IPS DF 6.9 (cell line): ENCODE measurements at places on chromosomes 16 and 17.

GRCh38 chr17:32152130-32152529 lies 9.8 kb downstream of the RHOT1 start:
- H3K4me1 ChIP-seq, result peaks cover 2% of the 10 kb centered on the region; the same call in 1 of the 2 replicates
- no peak overlapping the region for H3K4me3 ChIP-seq
- H3K27ac ChIP-seq, result no peak overlapping the region
- H3K36me3 ChIP-seq, result no peaks in the 10 kb centered on the region

- no peaks in the 10 kb centered on the region for H3K36me3 ChIP-seq
- no peaks in the 10 kb centered on the region for H3K4me1 ChIP-seq
- H3K27ac ChIP-seq, result no peak overlapping the region
- no peak for DNase-seq
- H3K27me3 ChIP-seq, result no peaks in the 10 kb centered on the region
Observed at GRCh38 chr17:79332011-79332554, 257.5 kb downstream of the ENGASE start.

DNA sequence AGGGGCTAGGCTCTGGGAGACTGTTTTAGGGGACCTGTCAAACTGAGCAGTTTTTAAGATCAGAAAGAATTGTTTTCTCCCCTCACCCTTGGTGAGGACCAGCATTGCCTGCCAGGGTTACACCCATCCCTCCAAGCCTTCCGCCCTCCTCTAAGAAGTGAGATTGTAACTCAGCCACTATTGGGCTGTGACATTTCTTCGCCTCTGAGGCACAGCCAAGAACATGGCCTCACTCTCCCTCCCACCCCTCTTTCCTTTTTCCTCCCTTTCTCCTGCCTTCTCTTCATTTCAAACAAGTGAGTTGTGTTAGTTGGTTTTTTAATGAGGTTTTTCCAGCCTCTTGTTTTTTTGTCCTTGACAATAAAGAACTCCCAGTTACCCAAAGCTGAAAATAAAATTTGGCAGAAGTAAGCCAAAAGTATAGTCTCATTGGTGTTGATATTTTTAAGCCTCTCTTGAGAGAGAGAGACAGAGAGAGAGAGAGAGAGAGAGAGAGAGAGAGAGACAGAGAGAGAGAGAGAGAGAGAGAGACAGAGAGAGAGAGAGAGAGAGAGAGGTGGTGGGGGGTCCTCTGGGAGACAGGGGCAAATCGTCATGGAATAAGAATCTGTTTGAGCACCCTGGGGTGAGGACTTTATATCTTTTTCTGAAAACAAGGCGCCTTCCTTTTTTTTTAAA lies 77.2 kb upstream of the TBX2 start:
- H3K36me3 ChIP-seq, result no peaks in the 10 kb centered on the region
- no peaks in the 10 kb centered on the region for H3K27me3 ChIP-seq
- no peak for DNase-seq
- 0 out of 2 replicates have a peak, but pooled peaks cover 2% of the 10 kb centered on the region for H3K4me1 ChIP-seq
- no peak overlapping the region for H3K4me3 ChIP-seq

DNA sequence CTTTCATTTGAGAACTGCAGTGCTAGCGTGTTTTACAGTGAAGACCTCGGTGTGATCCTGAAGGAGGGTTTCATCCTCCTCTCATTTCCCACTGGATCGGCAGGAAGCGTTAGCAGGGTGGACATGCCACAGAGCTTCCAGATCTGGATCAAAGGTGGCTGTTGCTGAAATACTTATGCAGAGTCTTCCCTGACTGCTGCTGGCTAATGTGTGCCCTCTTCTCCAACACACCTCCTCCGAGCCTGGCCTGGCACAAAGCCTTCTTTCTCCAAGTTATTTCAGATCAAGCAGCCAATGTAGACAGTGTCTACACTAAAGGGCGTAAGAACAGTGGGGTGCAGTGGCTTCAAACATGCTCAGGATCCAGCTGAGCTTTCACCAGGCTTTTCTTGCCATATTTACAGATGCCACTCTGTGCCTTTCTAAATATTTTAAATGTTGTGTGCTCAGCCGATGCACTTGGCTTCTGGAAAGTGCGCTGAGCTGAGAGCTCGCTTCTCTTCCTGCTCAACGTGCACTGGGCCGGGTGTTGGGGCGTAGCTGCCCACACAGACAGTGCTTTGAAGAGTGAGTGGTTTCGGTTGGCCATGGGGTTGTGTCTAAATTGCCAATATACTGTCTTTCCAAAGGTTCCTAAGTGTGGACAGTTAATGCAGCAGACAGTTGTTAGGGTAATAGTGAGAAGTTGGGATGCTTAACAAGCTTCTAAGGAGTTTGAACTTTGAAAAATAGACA lies 2.1 kb downstream of the ZNF750 start:
- H3K27ac ChIP-seq, result no peak overlapping the region
- peaks cover 6% of the 10 kb centered on the region for H3K4me1 ChIP-seq
- no peak for DNase-seq

GRCh38 chr17:40268141-40268712 lies 19.5 kb upstream of the CDC6 start:
- no peak for DNase-seq
- no peak overlapping the region for H3K4me3 ChIP-seq
- peaks cover 3% of the 10 kb centered on the region; the same call in 1 of the 2 replicates for H3K36me3 ChIP-seq
- H3K4me1 ChIP-seq, result no peaks in the 10 kb centered on the region
- no peak overlapping the region for H3K27ac ChIP-seq
- H3K27me3 ChIP-seq, result no peaks in the 10 kb centered on the region

DNA sequence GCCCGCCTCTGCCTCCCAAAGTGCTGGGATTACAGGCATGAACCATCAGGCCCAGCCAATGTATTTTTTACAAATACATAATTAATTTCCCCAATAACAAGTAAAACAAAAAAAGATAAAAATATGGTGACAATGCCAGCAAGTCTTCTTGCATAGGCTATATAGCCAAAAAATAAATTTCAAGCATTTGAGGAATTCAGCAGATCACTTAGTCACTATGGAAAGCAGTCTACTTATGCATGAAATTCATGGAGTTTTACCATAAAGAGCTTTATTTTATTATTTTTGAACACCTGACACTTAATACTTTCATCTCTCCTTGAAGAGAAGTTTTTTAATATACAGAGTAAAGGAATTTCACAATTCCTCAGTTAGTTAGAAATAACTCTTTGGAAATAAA lies 56.4 kb downstream of the BRIP1 start:
- H3K4me1 ChIP-seq, result no peaks in the 10 kb centered on the region
- H3K27me3 ChIP-seq, result no peaks in the 10 kb centered on the region
- no peak overlapping the region for H3K4me3 ChIP-seq
- H3K36me3 ChIP-seq, result no peaks in the 10 kb centered on the region
- H3K27ac ChIP-seq, result no peak overlapping the region
- no peak for DNase-seq

DNA sequence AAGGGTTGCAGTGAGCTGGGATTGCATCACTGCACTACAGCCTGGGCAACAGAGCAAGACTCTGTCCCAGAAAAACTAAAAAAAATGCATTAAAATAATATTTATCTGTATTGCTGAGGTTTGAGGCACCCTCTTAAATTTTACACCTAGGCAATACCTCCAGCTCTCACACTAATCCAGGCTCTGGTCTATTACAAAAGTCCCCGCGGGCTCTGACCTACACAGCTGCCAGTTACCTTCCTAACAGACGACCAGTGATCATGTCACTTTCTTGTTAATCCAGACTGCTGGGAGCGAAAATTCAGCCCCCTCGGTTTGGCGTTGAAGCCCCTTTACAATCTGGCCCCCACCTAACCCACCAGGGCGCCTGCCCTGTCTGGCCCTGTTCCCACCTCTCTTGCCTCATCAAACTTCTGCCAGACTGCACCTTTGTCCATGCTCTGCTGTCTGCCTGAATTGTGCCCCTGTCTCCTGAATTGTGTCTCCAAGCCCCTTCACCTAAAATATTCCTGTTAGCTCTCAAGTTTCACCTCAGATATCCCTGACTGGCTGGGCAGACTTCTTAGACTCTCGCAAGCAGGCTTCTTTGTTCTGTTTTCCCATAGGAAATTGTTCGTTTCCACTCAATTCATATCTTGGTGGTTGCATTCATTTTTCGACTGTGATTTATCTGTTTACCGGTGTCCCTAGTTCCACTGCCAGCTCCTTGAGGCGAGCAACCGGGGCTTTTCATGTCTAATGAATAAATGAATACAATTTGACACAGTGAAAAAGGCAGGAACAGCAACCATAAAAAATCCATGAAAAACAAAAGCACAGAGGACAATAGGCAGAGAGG lies 65.9 kb downstream of the PITPNC1 start:
- no peak overlapping the region for H3K4me3 ChIP-seq
- DNase-seq, result no peak
- no peak overlapping the region for H3K27ac ChIP-seq
- H3K36me3 ChIP-seq, result no peaks in the 10 kb centered on the region
- H3K4me1 ChIP-seq, result peaks cover 3% of the 10 kb centered on the region; the same call in 1 of the 2 replicates

- no peak overlapping the region for H3K4me3 ChIP-seq
- no peak overlapping the region for H3K27ac ChIP-seq
- no peaks in the 10 kb centered on the region for H3K36me3 ChIP-seq
- 0 out of 2 replicates have a peak, but pooled peaks cover 3% of the 10 kb centered on the region for H3K4me1 ChIP-seq
- no peak for DNase-seq
Observed at GRCh38 chr16:66846266-66846665, 2.1 kb downstream of the CA7 start.

DNA sequence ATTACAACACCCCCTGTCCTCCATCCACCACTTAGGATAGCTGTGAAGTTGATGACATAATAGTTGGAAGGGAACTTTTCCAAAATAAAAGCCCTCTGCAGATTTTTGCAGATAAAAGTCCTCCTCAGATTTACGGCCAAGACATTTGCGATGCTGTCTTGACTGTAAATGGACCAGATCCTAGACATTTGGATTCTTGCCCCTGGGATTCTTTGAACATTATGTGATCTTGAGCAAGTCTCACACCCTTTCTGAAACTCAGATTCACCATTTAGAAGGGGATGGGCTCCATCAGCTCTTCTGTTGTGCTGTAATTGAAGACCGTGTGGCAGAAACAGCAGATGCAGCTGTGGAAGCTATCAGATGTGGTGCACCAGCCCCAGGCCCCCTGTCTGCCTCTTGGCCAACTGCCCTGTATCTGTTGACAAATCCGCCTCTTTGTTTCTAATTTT lies 153.9 kb upstream of the CACNG3 start:
- DNase-seq, result no peak
- no peak overlapping the region for H3K4me3 ChIP-seq
- H3K36me3 ChIP-seq, result no peaks in the 10 kb centered on the region
- H3K27me3 ChIP-seq, result no peaks in the 10 kb centered on the region
- H3K4me1 ChIP-seq, result peaks cover 3% of the 10 kb centered on the region; the same call in 1 of the 2 replicates

DNA sequence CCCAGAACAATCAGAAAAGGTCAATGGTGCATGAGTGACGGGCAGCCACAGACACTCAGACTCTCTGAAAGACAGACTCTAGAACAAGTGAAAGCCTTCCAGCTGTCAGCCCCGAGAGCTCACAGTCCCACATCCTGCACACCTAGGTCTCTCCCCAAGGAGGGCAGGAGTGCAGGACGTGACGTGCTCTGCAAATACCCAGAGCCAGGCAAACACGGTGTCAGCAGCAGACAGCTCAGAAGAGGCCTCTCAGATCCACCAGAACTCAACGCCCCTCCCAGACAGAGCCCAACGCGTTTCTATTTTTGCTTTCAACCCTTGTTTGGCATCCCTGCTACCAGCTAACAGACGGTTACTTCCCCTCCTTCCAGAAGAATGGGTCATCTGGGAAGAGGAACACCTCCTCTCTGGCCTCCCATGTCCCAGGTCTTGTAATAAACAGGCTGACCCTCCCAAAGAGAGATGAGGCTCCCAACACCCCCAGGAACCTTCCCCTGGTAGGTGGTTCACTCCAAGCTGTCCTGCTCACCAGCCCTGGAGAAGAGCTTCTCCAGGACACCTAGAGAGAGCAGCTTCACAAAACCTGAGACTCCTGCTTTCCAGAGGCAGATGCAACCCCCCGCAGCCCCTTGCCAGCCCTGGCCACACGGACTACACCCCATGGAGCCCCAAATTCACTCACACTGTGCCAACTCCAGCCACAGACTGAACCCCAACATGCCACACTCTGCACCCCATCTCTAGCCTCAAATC lies 7.6 kb downstream of the PITPNM3 start:
- no peak overlapping the region for H3K27ac ChIP-seq
- H3K27me3 ChIP-seq, result no peaks in the 10 kb centered on the region
- no peak for DNase-seq
